KG1 (cell line): ENCODE measurements at places on chromosomes 5 and 9.

- no peak for DNase-seq
Measured at GRCh38 chr5:169571355-169571754, 12.2 kb upstream of the SPDL1 start.

DNA sequence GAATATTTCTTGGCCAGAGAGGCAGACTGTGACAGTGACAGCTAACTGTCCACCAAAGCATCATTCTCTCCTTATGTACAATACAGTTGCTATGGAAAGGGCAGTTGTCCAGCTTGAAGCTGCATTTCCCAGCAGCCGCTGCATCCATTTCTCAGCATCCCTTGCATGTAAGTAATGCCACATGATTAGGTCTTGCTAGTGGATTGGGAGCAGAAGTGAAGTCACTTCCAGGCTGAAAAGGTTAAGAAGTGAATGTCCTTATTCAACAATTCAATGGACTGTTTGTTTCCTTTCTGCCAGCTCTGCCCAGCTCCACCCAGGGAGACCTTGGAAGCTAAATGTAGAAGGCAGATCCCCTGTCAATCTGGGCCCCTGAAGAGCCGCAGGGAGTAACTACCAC, 26.1 kb upstream of the RETREG1 start:
- no peak for DNase-seq

- DNase-seq = no peak
Measured at GRCh38 chr9:126297661-126298060, 29.0 kb upstream of the MVB12B start.

GRCh38 chr5:137582218-137582617, 83.1 kb upstream of the SPOCK1 start:
- DNase-seq = no peak

DNA sequence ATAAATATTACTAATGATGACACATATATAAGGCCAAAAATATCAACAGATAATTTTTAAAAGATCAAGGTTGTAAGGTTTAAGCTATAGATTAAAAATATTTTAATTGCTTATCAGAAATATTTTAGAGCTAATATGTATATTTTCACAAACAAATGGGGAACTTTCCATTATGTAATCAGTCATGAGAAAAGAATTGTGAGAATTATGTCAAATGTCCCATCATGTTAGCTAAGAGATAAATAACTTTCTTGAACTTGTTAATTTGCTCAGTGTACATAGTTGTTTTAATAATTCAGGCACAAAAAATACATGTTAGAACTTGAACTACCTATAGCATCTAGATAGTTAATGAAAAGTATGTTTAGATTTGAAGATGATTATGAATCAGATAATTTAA, 67.7 kb downstream of the SYK start:
- no peak for DNase-seq

DNA sequence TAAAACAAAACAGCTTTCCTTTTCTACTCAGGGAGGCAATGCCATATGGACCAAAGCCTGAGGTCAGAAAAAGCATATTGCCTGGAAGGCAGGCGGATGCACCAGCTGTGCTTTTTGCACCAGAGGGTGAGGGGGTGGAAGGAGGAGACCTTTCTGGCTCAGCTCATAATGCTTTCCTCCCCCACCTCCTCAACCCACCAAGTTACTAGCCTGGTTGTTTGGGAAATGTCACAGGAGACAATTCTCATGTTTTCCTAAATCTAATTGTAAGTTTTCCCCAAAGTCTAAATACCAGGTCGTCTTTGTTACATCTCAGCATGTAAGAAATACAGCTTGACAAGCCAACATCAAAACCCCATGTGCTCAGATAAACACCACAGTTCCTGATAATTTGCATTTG, 72.6 kb upstream of the DMRTA1 start:
- no peak for DNase-seq

DNA sequence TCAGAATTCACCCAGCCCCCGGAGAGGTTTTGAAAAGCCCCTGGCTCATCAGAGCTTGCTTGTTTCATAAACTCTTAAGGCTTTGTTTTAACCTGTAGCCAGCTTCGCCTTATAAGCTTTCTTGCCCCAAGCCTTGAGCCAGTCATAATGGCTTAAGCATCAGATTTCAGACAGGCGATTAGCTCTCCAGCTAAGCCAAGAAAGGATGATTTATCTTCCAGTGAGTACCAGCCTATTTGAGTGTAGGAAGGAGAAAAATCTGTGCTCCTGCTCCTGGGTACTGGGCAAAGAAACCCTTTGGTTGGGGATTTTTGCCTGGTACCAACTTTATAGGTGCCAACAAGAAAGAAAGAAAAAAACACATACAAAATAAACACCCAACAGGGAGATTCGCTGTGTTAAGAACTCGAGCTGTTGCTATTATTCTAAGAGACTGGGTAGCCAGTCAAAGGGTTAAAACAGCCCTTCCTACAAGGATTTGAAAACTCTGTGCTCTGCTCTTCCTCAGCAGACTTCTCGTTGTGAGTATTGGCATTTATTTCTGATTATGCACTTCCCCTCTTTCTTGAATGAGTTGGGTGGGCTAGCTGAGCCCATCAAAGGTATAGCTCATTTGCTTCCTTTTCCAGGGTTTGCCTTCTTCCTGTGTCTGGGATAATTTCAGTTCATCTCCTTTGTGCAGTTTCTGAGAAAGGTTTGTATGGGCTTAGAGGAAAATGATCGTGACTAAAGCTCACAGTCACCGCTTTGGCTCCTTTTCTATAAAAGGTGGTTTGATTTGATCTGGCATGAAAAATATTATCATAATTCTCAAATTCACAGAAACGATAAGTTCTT, 157.2 kb upstream of the DMRT1 start:
- no peak for DNase-seq

- no peak for DNase-seq
Measured at GRCh38 chr5:57650360-57651069, 167.9 kb upstream of the ACTBL2 start.

- DNase-seq = no peak
Measured at GRCh38 chr9:15304632-15305031, 2.4 kb downstream of the TTC39B start.

DNA sequence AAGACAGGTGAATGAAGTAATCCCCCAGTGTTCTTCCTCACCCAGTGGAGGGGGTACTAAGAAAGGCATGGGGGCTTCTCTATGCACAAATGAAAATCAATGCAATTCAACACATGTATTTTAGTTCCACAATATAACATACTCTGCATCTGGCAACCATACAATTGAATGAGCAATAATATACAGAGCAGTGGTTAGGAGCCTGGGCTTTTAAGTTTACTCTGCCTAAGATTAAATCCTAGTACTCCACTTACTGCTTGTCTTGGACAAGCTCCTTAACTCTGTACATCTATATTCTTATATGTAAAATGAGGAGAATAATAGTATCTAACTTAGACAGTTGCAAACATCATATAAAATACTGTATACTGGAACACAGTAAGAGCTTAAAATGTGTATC, 195.4 kb upstream of the TRIM32 start:
- DNase-seq = no peak

DNA sequence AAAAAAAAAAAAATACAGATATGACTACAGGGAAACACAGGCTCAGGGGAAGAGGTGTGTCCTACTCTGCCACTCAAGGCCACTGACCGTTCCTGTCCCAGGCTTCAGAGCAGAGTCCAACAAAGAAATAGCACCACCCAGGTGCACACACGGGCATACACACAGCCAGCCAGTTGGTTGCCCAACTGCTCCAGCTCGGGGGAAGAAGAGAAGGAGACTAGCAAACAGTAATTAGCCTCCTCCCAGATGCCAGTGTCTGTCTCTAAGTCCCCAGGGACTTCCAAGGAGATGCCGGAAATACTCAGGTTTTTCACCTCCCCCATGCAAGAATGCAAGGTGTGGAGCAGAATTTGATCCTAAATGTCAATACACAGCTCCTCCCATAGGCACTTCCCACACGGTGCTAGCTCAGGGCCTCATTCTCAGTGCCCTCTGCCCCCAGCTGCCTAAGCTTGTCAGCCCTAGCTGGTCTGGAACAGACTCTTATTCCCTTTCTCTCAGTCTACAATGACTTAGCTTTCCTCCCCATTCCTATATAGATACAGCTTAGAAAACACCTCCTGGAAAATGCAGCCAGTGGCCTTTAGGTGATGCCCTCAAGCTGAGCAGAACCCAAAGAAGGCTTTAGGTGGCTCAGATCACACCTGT, 1.7 kb downstream of the MYORG start:
- no peak for DNase-seq

- DNase-seq = no peak
Measured at GRCh38 chr5:7473115-7473514, 77.2 kb downstream of the ADCY2 start.

DNA sequence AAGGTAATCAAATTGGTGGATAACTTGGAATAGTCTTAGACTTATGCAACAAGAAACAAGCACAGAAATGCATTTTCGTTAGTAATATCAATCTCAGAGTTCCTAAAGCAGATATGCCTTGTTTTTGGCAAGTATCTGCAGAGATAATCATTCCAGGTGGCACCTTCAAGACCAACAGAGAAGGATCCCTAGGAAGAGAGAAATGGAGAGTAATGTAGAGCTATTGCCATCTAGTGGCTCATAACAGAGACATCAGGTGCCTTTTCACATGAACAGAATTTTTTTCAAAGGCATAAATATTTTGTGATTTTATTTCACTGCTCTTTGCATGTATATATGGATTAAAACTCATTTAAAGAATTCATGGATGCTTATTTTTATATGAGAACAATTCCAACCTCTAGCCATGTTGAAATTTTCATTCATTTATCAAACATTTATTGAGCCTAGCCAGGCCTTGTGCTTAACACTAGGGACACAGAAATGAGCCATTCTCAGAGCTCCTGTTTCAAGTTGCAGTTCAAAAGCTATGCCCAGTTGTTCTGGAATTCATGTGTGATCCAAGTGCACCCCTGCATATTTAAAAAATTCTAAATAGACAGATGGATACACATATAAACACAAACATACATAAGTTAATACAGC, 117.5 kb upstream of the OR13F1 start:
- DNase-seq = no peak

- no peak for DNase-seq
Measured at GRCh38 chr9:122087406-122088200, 5.5 kb downstream of the TTLL11 start.

- no peak for DNase-seq
Measured at GRCh38 chr9:121811751-121812150, 160.3 kb downstream of the DAB2IP start.

GRCh38 chr5:104599726-104600125, 1037.1 kb upstream of the NUDT12 start:
- no peak for DNase-seq
